NCI-H446 (cell line): ENCODE measurements at places on chromosomes 1 and 21.

DNA sequence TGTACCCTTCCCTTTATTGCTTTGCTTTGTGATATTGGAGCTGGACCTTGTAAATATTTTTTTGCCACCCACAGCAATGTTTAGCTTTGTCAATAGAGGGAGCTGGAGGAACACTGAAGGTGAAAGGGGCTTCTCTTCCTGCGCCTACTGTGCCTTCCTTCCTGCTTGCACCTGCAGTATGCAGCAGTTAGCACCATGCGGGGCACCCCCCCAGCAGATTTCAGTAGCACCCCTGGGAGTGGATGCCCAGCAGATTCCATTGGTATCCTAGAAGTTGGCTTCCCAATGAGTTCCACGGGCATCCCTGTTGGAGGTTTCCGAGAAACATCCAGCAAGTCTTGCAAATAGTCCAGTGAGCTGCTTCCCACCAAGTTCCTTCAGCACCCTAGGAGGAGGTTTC, 25.6 kb downstream of the S100A10 start:
- DNase-seq, result peak; percentile 19

- DNase-seq, result no peak
Measured at GRCh38 chr1:16015491-16015890, 2.4 kb downstream of the HSPB7 start.

- no peak for DNase-seq
Measured at GRCh38 chr1:198711837-198712236, 73.0 kb downstream of the PTPRC start.

GRCh38 chr1:157878059-157878458, 36.5 kb upstream of the CD5L start:
- peak; percentile 12 for DNase-seq

DNA sequence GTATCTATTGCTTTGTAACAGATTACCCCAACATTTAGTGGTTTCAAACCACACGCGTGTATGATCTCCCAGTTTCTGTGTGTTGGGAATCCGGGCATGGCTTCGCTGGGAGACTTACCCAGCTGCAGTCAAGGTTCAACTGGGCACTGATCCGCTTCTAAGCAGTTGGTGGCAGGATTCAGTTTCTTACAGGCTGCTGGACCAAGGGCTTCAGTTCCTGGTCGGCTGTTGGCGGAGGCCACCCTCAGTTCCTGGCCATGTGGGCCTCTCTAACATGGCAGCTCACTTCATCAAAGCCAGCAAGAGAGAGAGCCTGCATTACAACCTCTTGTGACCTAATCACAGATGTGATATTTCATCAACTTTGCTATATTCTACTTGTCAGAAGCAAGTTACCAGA, 53.8 kb upstream of the NEK2 start:
- DNase-seq, result no peak

- DNase-seq, result no peak
Measured at GRCh38 chr1:3069491-3070308, 697 bp downstream of the PRDM16 start.

- no peak for DNase-seq
Measured at GRCh38 chr1:221768444-221769066, 26.7 kb upstream of the DUSP10 start.

GRCh38 chr1:240658312-240658960, 46.5 kb upstream of the GREM2 start:
- DNase-seq, result no peak

DNA sequence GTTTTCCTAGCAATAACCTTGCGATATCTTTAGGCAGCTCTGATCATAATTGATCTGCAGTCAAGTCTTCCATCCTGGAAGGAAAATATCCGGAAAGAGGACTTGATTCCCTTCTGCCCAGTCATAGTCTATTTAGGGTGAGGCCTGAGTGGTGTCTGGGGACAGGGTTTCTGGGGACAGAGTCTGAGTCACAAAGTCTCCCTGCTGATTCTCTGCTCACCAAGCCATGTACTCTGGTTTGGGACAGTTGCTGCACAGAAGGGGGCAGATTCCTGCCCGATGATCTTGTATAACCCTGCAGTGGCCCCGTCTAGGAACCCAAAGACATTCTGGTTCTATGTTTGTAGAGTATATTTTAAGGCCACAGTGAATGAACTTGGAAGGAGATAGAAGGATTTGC, 178.8 kb downstream of the KCNJ6 start:
- no peak for DNase-seq

DNA sequence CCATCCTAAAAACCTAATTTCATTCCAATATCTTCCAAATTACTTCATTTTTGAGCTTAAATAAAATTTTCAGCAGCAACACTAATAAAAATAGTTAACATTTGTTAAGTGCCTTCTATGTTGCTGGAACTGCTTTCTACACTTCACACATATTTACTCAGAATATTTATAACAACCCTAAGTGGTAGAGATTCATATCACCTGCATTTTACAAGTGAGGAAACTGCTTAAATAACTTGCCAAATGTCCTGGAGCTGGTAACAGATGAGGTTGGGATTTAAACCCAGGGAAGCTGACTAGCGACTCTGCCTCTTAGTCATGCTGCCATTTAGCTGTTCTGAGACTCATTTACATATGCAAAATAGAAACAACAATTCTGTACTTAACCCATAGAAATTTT, 86.1 kb upstream of the PBX1 start:
- DNase-seq, result no peak

DNA sequence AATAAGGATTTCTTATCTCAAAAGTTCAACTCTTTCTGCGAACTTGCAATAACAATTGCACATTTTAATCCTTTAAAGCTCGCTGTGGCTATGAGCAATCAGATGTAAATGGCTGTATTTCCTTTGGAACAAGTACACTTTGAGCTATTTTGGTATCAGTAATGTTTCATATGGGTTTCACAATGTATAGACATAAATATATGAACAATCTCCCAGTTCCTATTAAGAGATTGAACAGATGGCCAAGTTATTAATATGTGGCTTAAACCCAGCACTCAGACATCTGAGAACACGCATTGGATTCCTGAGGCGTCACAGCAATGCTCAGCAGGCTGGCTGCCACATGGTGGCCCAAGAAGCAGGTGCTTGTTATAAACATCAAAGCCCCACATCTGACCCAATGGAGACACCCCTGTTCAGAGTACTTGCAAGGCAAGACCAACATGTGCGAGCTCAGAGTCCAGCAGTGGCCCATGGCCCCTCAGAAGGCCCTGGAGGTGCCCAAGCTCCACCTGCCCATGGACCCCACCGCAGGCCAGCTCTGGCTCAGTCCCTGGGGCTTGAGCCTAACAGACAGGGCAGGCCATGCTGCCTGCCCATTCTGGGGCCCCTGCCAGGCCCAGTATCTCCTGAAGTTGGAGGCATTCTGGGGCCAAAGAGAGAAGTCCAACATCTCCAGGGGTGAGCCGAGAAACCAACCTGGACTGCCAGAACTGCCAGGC, 23.7 kb downstream of the PSMG1 start:
- DNase-seq, result no peak

DNA sequence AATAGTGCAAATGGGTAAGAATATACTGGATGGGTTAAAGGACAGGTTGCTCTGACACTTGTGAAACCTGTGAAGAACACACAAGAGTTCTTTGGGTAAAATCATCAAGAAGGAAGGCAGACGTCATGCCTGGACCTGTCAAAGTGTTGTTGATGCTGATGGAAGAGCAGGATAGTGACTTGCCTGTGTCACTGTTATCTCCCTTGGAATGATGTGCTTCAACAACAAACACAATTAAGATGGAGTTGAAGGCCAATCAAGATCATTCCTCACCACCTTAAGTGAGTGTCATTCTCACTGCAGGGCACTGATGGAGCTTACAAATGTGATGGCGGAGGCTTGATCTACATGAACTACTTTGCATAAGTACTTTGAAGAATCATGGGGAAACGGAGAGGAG, 73.2 kb downstream of the LRRN2 start:
- no peak for DNase-seq

GRCh38 chr1:95072117-95072516, 634 bp downstream of the ALG14 start:
- DNase-seq, result no peak

GRCh38 chr1:82388679-82389078, 587.9 kb downstream of the ADGRL2 start:
- DNase-seq, result peak; percentile 74

- no peak for DNase-seq
Measured at GRCh38 chr1:86419277-86419903, 4.6 kb upstream of the CLCA2 start.

GRCh38 chr1:246784621-246785493, 60.6 kb downstream of the SCCPDH start:
- peak; percentile 37 for DNase-seq

GRCh38 chr1:89974256-89974655, 20.7 kb upstream of the ZNF326 start:
- DNase-seq, result no peak

DNA sequence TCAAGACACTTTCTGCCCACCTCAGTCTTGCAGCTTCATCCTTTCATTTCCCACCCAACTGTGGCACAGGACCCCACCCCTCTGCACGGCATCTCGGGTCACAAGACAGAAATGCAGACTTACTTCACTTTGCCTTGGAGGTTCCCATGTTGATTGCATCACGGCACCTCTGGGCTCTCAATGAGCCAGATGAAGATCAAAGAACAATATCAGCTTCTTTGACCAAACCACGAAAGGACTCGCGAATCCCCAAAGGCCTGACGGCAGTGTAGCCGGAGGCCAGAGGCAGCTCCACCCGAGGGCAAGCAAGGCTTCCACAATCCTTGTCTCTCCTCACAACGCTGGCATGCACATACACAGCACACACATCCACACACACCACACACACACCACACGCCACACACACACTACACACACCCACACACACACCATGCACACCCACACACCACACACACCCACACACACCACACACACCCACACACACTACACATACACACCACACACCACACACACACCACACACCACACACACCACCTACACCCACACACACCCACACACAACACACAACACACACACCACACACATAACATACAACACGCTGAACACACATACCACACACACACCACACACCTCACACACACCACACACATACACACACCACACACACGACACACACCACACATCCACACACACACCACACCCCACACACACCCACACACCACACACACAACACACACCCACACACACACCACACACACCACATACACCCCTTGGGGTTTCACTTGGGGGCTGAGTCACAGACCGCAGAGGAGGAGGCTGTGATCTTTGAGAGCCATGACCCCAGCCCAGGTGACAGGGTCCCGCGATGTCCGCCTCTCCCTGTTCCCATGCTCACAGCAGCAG, 35.8 kb downstream of the UBASH3A start:
- DNase-seq, result no peak

DNA sequence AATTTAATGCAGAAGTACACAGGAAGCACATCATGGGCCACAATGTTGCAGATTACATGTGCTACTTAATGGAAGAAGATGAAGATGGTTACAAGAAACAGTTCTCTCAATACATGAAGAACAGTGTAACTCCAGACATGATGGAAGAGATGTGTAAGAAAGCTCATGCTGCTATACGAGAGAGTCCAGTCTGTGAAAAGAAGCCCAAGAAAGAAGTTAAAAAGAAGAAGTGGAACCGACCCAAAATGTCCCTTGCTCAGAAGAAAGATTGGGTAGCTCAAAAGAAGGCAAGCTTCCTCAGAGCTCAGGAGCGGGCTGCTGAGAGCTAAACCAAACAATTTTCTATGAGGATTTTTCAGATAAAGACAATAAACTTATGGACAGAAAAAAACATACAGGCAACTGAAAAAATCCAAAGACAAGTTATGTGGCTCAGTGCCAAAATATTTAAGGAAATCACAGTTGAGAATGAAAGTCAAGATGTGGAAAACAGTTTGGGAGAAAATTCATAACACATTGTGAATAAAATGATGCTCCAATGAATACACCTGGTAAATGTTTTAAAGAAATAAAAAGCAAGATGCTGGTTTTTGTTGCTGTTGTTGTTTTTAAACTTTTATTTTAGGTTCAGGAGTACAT, 2.8 kb upstream of the ZNF644 start:
- no peak for DNase-seq

- peak; percentile 21 for DNase-seq
Measured at GRCh38 chr21:40466893-40467483, 380.0 kb downstream of the DSCAM start.

DNA sequence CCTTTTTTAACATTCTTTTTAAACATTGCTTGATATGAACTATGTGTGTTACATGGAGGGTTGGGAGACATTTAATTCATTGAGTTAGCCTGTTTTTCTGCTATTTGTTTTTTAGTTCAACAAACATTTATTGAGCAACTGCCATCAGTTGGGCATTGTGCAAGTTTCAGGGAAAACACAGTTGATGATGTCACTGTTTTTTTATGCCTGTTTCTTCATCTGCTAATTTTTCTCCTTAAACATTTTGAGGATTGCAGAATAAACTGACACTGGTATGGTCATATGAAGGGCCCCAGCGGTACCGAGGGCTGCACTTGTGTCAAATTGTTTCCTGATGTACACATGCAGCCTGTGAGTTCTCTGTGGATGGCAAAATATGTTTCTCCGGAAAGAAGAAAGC, 253.0 kb downstream of the FGGY start:
- DNase-seq, result no peak

GRCh38 chr1:89975540-89976125, 19.3 kb upstream of the ZNF326 start:
- DNase-seq, result no peak

GRCh38 chr1:51924455-51924854, 45.9 kb upstream of the NRDC start:
- no peak for DNase-seq

DNA sequence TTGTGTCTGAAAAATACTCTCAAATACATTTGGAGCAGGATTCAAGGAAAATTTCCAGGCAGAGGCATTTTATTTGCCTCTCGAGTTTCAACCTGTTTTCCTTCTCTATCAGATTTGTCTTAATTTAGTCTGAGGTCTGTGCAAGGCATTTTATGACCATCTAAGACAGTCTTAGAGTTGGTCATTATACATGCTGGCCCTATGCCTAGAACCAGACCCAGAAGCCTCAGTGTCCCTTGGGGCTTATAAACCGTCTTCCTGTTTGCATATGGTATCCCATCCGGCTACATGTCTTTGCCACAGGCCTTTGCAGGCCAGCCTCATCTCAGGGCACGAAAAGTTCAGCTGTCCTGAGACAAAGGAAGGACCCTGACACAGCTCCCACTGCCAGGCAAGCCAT, 346.1 kb downstream of the SIPA1L2 start:
- no peak for DNase-seq

DNA sequence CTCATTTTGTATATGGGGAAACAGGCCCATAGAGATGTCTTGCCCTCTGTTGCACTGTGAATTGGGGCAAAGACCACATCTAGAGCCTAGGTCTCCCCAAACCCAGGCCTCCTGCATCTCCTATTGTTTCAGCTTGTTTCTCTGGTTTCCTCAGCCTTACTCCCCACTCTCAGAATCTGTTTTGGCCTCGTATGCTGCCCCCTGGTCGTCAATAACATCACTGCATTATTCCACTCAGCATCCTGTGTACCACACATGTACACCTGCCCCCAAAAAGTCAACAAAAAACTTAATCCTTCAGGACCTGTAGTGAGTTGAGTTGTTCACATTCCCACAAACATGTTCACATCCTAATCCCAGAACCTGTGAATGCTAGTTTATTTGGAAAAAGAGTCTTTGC, 184.8 kb downstream of the BRINP2 start:
- DNase-seq, result no peak

- DNase-seq, result peak; percentile 81
Measured at GRCh38 chr1:17892225-17892624, 137.1 kb downstream of the ACTL8 start.
